Right hindlimb (tissue), 1 donor: ENCODE measurements at places on chromosomes 4 and X.

GRCh38 chr4:87038837-87039615 is 104.2 kb downstream of the AFF1 start:
- peak; percentile 52 for DNase-seq

DNA sequence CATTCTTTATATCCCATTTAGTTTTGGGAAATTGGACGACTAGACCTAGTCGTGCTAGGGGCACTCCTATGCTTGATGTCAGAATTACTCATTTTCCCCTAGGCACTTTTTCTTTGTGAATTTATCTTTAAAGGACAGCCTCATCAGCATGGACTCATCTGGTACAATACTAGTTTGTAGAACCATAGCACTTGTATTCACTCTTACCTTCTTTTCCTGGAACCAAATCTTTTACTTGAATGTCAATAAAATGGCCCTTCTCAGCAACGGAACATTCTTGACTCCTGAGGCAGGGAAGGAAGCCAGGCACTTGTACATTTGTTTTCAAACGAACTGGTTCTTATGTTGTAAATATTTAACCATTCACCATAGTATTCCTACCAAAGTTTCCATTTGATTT is 187.1 kb downstream of the SHROOM3 start:
- no peak for DNase-seq

DNA sequence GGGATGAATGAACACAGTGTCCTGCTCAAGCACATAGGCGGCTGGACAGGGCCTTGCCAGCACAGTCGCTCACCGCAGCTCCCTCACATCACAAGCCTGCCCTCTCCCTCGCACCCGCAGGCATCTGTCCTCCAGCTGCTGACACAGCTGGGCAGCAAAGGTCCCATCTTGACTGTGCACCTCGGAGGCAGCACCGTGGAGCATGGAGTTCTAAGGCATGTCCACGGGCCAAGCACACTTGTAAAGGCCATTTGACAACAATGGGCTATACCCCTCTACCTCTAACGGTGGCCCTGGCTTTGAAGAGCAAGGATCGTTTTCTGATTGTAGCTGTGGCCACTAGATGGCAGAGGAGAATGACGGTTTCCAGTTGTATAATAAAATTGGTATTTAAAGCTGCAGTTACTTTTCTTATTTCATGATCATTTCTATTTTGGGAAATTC is 53.8 kb downstream of the APLN start:
- peak; percentile 35 for DNase-seq

DNA sequence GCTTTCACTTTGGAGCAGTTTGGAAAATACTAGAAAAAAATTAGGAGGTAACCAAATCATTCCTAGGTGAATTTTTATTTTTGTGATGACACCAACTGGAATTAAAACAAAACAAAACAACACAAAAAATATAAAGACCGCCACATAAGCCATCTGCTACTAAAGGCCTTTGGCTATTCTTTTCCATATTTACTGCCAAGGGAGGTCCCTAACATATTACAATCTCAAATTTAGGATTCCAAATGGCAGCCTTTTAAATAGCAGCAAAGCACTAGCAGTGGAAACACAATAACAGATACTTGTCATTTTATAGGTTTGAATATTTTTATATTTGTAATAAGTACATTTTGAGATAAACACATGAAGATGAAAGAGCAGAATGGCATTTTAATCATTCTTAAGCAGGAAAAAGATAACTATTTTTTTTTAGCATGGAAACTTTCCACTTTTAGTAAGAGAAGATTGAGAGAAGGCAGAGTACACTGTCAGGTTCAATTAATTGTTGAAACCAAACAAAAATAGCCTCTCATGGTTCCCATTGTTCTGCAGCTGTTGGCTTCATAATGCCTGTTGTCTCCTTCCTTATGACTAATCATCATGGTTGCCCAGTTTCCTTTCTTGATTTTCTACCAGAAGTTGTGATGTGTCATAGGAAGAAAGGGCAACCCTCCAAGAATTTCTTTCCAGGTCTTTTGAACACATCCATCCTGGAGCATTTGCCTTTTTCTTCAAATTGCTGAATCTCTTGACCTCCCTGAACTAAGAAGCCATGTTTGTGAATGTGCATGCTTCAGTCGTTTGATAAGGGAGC is 219.0 kb upstream of the EMCN start:
- DNase-seq: no peak

DNA sequence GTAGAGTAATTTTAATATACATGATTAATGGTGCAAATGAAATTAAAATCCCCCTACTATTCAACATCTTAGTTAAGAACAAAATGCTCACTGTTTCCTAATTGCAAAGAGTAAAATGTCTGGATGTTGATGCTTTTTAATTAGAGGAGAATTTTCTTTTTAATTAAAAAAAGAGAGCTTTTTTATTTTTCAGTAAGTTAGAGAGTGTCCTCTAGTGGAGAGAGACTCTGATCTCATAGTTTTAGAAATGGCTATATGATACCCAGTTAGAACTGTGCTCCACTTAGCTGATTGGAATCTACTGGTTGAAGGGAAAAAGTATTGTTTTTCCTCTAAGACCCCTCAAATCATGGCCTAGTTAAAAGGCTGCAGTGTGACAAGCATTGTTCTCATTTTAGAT is 312.0 kb upstream of the MAGEB2 start:
- no peak for DNase-seq

- no peak for DNase-seq
Measured at GRCh38 chr4:165464813-165465381, 86.1 kb downstream of the CPE start.
